Upper lobe of right lung (tissue), 1 donor: ENCODE measurements at places on chromosomes 2 and 18. TPM values are rescaled to one million over a fixed set of nuclear protein-coding genes. Genes with fewer than 3 reads are reported as not detected.

DNA sequence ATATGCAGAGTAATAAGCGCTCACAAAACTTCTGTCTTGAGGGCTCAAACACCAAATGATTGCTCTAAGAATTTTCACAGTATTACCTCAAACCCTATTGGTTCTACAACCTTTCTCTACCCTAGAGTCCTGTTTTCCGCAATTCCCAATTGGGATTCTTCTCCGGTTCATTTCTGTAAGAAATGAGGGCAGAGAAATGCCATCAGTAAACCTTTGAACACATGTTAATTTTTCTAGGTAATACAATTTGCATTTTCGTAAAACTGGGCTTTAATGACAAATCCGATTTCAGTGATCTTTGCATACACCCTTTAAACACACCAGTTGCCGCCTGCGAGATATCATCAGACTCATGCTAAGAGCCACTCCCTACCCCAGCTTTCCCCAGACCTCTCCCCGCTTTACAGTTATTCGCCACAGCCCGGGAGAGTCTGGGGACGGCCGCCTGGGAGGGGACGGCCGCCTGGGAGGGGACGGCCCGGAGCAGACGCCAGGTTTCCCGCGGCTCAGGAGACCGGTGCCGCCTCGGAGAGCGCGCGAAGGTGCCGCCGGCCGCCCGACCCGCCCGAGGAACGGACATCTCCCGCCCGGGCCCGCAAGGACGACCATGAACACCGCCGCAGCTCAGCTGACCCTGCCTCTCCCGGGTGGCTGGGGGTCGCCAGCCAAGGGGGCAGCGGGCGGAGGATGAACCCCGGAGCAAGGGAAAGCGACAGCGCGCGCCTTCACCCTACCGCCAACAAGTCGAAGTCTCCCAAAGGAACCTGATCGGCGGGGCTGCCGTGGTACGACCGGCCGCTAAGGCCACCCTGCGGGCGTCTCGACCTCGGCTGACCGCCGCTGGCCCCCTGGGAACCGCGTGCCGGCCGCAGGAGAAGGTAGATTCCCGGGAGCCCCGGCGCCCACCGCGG, 463 bp downstream of the SMC6 start:
- H3K36me3 ChIP-seq: no peaks in the 10 kb centered on the region
- peak overlapping the region; percentile 68 for H3K4me3 ChIP-seq
- peaks cover 19% of the 10 kb centered on the region for H3K4me1 ChIP-seq
- peak overlapping the region; percentile 96 for H3K27ac ChIP-seq
- peak; percentile 82 for DNase-seq

- no peak overlapping the region for H3K4me3 ChIP-seq
- H3K4me1 ChIP-seq: peaks cover 23% of the 10 kb centered on the region
- H3K27ac ChIP-seq: no peak overlapping the region
- no peak for DNase-seq
Measured at GRCh38 chr2:71455741-71456569, 2.6 kb downstream of the DYSF start.

- no peaks in the 10 kb centered on the region for H3K4me1 ChIP-seq
- H3K27me3 ChIP-seq: no peaks in the 10 kb centered on the region
- H3K4me3 ChIP-seq: no peak within 1 kb of the TSS
- no peaks in the 10 kb centered on the region for H3K36me3 ChIP-seq
- H3K27ac ChIP-seq: no peak within 1 kb of the TSS
- DNase-seq: no peak
Measured at GRCh38 chr2:29074411-29074810, at the start of gene PCARE. Gene PCARE, minus strand, starts transcription at chr2:29074523. Its CDS starts 262 bp downstream, at chr2:29074261.

GRCh38 chr2:30206461-30207430, 24.6 kb upstream of the LBH start:
- DNase-seq: no peak
- no peak overlapping the region for H3K4me3 ChIP-seq
- no peaks in the 10 kb centered on the region for H3K36me3 ChIP-seq
- no peak overlapping the region for H3K27ac ChIP-seq

DNA sequence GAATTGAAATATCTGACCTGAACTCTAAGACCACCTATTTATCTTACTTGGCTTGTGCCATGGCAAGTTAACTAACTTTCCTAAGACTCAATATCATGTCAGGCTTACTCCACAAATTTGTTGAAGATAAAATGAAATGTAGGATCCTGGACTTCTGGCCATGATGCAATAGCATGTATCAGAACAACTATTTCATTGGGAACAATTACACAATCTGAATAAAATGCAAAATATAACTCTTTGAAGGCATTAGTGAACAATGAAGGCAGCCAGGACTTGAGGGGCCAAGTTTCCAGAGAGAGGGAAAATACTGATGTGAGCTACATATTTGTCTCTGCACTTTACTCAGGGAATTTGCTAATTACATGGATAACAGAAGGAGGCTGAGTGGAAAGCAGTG, 476.5 kb upstream of the ACVR2A start:
- H3K27ac ChIP-seq: no peak overlapping the region
- no peaks in the 10 kb centered on the region for H3K27me3 ChIP-seq
- no peak for DNase-seq
- no peak overlapping the region for H3K4me3 ChIP-seq
- no peaks in the 10 kb centered on the region for H3K36me3 ChIP-seq

DNA sequence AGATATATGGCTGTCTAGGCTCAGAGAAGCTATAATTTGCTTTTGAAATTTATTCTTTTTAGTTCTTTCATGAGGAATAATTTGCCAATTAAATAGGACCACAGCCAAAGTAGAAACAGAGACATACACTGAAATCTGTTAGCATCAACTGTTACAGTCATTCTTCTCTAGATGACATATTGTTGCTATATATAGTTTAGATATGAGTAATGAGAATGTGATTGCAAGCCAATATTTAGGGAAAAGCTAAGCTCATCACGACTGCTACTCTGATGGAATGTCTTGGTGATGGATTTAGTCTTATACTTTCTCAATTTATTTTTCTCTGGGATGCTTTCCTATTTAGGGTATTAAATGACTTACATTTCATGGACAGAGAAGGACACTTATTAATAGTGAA, 259.1 kb downstream of the LNPK start:
- H3K36me3 ChIP-seq: no peaks in the 10 kb centered on the region
- no peak overlapping the region for H3K4me3 ChIP-seq
- no peaks in the 10 kb centered on the region for H3K4me1 ChIP-seq
- no peak for DNase-seq

GRCh38 chr18:9380621-9381395, 46.2 kb downstream of the TWSG1 start:
- no peaks in the 10 kb centered on the region for H3K27me3 ChIP-seq
- no peak overlapping the region for H3K27ac ChIP-seq
- H3K4me3 ChIP-seq: no peak overlapping the region

DNA sequence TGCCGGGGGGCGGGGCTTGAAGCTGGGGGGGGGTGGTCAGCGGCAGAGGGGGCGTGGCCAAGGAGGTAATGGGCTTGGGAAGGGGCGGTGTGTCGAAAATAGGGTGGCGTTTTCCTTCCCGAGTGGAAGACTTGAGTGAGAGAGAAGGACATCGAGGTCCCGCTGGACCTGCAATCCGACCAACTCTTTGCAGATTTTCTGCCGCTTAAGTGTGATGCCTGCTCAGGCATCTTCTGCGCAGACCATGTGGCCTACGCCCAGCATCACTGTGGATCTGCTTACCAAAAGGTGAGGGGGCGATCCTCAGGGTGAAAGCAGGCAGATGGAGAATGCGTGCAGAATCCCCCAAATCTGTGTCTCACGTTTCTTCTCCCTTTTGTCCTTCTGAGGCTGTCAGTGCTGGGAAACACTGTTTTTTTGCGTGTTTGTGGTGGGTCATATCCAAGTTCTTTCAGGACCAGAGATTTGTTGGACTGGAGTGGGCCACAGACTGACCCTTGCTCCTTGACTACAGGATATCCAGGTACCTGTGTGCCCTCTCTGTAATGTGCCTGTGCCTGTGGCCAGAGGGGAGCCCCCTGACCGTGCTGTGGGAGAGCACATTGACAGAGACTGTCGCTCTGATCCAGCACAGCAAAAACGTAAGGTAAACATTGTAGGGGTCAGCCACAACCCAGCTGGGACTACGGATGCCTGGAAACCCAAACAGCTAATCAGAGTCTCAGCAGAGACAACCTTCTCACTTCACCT, 727 bp downstream of the ZFAND2B start:
- H3K36me3 ChIP-seq: peaks cover 26% of the 10 kb centered on the region
- DNase-seq: no peak
- peak overlapping the region; percentile 90 for H3K27ac ChIP-seq
- peaks cover 18% of the 10 kb centered on the region for H3K4me1 ChIP-seq
- H3K27me3 ChIP-seq: no peaks in the 10 kb centered on the region

DNA sequence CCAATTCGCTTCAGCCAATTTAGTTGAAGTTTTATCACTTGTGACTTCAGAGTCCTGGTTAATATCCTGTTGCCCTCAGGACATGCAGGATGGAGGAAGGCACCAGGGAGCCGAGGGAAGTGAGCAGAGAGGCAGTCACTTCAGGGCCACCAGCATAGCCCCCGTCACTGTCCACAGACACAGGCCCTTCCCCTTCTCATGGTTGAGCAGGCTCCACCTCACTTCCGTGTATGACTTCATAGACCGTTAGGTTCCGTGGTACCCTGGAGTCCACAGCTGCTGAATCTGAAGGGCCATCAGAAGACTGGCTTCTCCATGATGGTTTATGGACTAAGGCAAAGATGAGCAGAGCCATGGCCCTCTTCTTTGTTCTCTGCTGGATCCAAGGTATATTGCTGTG, at the start of gene C2orf92:
Gene C2orf92 (plus strand): TSS at position 266 of the 400 bp plus-strand sequence. CDS start 76 bp downstream, at position 342.
- no peak within 1 kb of the TSS for H3K4me3 ChIP-seq
- peaks cover 4% of the 10 kb centered on the region for H3K4me1 ChIP-seq
- no peak within 1 kb of the TSS for H3K27ac ChIP-seq
- no peak for DNase-seq
- no peaks in the 10 kb centered on the region for H3K36me3 ChIP-seq

DNA sequence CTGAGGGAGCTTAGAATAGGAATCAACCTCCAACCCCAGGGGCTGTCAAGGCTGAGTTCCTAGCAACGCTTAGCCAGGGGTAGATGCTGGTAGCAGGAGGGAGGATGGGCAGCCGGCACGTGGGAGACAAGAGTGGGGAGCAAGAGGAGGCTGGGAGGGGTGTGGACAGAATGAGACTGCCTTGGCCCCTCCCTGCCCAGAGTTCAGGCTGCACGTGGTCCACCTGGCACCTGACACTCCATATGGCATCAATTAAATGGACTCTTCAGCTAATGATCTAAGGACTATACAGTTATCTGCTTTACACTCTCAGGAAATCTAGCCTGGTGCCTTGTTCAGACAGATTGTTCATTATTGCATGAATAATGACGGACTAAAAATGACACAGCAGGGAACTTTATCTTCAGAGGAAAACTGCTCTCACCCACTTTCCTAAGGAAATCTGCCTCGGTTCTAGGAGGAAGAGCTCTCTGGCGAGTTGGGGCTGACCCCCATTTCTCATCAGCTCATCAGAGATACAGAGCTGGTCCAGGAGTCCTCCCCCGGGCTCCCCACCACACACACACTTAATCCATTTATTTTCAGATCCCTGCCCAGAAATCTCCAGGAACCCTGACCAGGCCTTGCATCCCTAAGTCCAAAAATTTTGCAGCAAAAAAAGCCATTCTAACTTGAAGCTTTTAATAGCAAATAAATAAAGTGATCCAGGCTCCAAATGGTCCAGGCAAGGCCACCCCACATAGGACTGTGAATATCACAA, 102.1 kb upstream of the CDC42EP3 start:
- no peak overlapping the region for H3K4me3 ChIP-seq
- peaks cover 13% of the 10 kb centered on the region for H3K4me1 ChIP-seq
- H3K27ac ChIP-seq: no peak overlapping the region
- H3K36me3 ChIP-seq: no peaks in the 10 kb centered on the region

DNA sequence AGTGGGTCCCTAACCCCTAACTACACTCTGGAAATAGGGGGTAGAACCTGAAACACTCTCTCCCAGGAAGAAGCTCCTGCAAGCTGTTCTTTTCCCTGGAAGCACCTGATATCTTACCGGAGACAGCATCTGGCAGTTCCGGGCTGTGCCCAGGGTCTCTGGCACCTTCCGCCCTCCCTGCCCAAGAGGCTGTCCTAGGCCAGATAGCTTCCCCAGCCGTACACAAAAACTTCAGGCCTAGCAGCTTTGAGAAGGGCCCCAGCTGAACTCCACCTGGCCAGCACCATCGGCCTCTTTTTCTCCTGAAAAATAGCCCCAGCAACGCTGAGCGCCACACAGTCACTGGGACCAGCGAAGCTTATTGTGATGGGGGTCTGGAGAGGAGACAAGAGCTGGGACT, 9.7 kb downstream of the OSR1 start:
- peaks cover 8% of the 10 kb centered on the region for H3K4me1 ChIP-seq
- peak overlapping the region; percentile 97 for H3K27ac ChIP-seq
- peak overlapping the region; percentile 68 for H3K4me3 ChIP-seq

DNA sequence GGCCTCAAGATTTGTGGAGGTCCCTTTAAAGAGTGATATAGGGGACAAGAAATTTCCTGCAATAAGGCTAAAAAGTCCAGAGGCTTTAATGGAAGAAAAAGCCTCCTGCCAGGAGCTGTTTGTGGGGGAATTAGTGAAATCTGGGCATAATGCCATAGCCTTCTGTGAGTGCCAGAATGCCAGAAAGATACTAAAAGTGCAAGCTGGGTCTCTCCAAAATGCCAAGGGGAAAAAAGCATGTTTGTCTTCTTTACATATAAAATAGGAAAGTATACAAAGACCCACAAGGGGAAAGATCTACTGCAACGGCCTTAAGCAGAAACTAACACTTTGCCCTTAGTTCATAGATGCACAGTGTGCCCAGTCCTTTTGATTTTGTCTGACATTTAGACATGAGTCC, 647.7 kb upstream of the ZNF804A start:
- H3K4me1 ChIP-seq: no peaks in the 10 kb centered on the region
- no peaks in the 10 kb centered on the region for H3K36me3 ChIP-seq

- H3K36me3 ChIP-seq: peaks cover 47% of the 10 kb centered on the region
- no peak overlapping the region for H3K27ac ChIP-seq
- no peak overlapping the region for H3K4me3 ChIP-seq
- no peak for DNase-seq
- no peaks in the 10 kb centered on the region for H3K4me1 ChIP-seq
Measured at GRCh38 chr18:22952525-22952924, 19.4 kb downstream of the RBBP8 start.

DNA sequence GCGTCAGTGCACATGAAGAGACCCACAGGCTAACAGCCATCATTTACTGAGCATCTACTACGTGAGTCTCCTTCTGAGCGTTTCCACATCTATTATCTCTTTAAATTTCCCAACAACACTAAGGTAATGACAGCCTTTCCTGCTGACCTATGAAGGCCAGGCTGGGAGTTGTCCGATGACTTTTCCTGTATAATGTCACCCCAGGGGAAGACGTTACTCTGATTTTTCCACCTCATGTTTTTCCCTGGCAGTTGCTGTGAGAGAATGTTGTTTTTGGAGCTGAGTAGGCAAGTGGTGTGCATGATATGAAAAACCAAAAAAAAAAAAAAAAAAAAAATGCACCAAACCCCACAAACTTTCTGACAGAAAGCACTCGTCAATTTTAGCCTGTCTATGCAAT, 207.6 kb downstream of the SLC8A1 start:
- H3K36me3 ChIP-seq: no peaks in the 10 kb centered on the region
- H3K4me3 ChIP-seq: no peak overlapping the region
- H3K27ac ChIP-seq: no peak overlapping the region
- H3K4me1 ChIP-seq: peaks cover 14% of the 10 kb centered on the region

SCN7A gene
- total RNA-seq: 97.1 TPM

PROKR1 gene
- total RNA-seq: not detected

SLC4A5 gene
- 3.2 TPM for total RNA-seq

CELF4 gene
- 1.2 TPM for total RNA-seq

D2HGDH gene
- total RNA-seq: 28.8 TPM

HOXD1 gene
- total RNA-seq: 4.1 TPM
